ENCODE measurements at places on chromosomes 4 and X. TPM values are rescaled to one million over a fixed set of nuclear protein-coding genes. Genes with fewer than 3 reads are reported as not detected.

GRCh38 chr4:5890063-5890727 is 2.7 kb downstream of the CRMP1 start:
- DNase-seq, result no peak

DNA sequence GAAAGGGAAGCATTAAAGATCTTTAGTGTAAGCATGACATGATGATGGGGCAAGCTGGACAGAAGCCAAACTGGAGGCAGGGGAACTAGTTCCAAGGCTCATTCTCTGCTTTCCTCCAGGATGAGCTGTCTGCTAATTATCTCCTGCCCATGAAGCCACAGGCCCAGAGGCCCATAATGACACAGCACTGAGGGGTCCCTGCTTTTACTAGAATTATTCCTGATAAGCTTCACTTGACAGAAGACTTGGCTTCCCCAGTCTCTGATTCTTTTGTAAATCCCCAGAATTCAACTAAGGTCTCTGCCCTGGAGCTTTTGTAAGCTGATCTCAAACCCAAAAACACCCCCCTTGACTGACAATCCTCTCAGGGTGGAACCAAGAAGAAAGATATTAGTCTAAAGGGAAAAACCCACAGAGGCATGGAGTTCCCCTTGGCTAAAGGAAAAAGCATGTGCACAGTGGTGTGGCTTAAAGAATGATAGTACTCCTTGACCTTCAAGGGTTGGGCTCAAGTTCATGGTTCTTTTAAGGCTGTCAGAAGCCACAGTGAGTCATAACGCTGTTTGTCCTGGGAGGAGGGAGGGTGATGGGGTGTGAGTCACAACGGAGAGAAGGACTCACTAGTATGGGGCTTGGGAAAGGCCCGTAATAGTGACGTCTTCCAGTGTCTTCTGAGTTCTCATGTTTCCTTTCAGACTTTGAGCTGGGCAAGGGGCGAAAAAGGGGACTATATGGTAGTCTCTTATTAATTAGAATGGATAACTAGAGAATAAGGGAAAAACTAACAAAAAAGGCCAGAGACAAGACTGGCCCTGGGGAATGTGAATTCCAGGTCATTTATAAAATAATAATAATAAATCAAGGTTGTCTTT is 146.0 kb upstream of the CPEB2 start:
- no peak for DNase-seq

DNA sequence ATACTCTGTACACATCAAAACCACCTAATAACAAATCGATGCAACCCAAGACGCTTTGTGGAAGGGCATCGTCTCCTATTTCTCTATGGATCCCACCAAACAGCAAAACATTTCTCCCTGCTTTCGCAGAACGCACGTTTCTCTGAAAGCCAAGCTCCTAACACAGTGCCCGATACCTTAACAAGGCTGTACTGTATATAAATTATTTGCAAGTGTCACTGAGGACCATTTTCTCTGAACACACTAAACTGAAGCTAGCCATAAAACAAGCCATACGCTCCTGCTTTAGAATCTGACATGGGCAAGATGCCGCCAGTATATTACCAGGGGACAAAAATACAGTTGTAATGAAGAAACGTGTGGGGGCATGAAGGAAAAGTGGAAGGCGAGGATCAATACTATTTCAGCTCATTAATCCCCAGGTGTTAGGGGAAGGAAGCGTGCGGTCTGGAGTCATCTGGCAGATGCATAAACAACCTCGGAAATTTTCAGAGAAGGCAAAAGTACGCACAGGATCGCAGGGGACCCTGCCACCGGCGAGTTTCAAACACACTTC is 703 bp downstream of the KCNIP4 start:
- DNase-seq, result no peak

GRCh38 chr4:124178449-124179021 is 534.0 kb downstream of the ANKRD50 start:
- DNase-seq, result no peak

- no peak for DNase-seq
These were observed 37.5 kb upstream of the BRS3 start for GRCh38 chrX:136450050-136450830.

DNA sequence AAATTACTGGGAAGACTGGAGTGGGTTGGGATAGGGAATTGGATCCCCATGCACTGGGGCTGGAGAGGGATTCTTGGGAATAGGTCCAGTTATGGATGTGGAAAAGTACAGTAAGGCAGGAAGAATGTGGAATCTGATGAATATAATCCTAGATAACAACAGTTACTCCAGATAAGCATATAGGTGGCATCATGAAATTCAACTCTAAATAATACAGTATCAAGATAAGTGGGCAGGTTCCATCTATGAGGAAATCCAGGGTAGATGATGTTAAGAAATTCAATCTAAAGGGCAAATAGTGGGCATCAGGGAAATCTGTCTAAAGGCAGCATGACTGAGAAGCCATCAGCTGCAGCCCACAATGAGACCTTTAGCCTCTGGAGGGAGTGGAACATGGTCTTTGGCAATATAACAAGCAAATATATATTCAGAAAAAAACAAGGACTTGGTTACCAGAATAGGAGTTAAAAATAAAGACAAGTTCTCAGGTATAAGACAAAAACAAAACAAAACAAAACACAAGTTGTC is 1.2 kb downstream of the DTHD1 start:
- no peak for DNase-seq

- DNase-seq, result no peak
These were observed 29.0 kb upstream of the MAMLD1 start for GRCh38 chrX:150334100-150334499.

GRCh38 chr4:156182269-156182668 is 228.6 kb upstream of the CTSO start:
- no peak for DNase-seq

GPRASP1 gene
- 14.4 TPM for polyA plus RNA-seq

DNA sequence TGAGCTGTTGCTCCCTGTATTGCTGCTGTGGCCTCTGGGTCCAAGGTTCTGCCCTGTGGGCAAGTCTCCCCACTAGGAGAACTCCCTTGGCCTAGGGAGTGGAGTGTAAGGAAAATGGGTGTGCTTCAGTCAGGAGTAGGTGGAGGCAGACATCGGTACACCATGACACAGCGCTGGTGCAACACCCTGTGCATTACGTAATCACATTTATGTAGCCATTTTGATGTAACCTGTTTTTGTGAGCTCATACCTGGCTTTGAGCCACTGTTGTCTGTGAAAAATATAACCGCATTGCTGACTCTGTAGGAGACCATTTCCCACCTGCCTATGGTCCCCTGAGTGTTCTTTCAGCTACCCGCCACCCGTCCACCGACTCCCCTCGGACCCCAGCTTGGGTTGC is 700.5 kb upstream of the AGA start:
- no peak for DNase-seq

DNA sequence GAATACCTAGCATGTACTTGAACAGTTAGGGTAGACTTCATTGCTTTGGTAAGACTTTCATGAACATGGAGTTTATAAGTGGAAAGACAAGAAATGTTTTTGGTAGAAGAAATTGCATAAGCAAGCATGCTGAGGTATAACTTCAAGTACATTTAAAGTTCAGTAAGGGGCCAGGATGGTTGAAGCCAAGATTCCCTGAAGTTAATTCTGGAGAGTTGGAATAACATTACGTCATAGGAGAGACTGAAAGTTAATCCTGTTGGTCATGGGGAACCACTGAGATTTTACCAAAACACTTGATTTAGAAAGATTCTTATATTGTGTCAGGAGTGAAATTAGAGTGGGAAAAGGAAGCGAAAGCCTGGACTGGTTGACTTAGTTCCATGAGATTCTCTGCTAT is 767.5 kb upstream of the MAGEB2 start:
- no peak for DNase-seq

DNA sequence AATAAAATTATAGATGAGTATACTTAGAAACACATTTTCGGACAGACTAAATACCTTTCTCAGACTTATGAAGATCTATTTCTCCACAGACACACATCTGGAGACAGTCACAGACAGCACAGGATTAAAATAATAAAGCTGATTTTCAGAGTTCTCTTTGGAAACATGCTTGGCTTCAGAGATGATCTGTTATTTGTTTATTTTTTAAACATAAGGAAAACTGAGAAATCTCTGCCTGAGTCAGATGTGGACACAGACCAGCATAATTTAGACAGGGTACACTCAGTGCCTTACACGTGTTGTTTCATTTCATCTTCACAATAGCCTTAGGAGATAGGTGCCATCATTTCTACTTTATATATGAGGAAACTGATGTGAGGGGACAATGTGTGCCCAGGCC is 92.1 kb downstream of the SLC9A7 start:
- DNase-seq, result no peak

DNA sequence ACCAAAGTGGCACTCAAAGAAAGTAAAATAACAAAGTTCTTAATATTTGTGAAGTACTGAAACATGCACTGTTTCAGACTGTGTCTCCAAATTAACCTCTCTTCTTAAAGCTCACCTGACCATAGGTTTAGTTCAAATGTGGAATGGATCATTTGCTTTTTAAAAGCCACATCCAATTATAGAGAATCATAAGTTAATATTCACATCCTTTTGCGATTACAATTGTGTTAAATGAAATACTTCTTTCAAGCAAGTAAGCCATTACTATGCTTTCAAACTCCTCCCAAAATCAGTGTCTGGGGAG is 95.3 kb upstream of the PTPN13 start:
- no peak for DNase-seq

DNA sequence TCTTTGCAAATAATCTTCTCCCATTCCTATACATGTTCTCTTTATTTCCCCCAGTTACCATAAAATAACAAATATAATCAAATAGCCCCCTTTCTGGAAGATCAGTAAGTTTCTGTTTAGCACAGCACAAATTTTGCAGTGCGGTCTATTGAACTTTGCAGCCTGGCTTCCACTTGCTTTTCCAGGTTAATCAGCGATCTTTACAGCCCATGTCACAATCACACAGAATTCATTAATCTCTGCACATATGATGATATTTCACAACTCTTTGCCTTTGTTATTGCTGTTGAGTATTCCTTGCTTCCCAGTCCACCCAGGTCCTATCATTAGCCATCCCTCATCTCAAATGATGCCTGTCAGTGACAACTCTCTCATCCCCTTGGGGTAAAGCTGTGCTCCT is 2358.0 kb downstream of the PCDH7 start:
- DNase-seq, result no peak

DNA sequence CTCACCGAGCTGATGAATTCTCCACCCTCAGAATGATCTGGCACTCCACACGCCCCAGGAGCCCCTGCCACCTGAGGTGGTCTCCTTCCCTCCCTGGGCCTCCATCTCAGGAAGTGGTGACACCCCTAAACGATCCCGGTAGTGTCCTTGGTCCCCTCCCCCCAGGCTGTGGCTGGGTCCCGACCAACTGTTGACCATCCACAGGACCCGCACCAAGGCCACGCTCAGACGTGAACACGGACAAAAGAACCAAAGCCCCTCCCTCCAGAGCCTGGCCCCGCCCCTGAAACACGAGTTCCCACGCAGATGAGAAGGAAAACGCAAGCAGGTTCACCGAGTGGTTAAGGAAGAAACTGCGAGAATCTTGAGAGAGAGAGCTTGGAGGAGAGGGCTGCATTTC is 16.6 kb downstream of the LRPAP1 start:
- no peak for DNase-seq

DNA sequence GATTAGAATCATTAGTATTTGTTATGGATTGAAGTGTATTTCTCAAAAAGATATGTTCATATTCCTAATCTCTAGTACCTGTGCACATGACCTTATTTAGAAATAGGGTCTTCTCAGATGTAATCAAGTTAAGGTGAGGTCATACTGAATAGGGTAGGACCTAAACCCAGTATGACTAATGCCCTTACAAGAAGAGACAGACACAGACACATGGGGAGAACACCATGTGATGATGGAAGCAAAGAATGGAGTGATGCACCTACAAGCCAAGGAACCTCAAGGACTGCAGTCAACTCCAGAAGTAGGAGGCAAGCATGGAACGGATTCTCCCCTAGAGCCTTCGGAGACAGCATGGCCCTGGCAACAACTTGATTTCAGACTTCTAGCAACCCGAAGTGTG is 31.4 kb downstream of the OTUD4 start:
- DNase-seq, result no peak

FDCSP gene
- 0.74 TPM for polyA plus RNA-seq

GRCh38 chr4:55269995-55270394 is 76.0 kb upstream of the SRD5A3 start:
- no peak for DNase-seq

DNA sequence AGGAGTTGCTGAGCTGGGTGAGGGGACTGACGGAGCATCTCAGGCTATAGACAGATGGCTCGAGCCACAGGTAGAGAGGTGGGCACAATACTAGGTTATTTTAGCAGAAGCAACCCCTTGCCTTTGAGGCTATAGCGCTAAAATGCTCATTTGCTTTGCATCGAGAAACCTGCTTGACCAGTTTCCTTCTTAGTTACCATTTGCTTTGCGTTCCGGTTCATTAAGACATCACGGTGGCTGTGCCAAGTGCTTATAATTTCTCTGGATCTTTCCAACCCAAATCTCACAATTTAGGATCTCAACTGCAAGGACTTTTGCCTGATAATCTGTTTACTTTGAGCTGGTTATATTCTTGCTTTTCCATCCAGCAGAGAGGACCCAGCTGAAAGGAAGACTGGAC is 40.8 kb downstream of the DLG3 start:
- DNase-seq, result no peak

RPA4 gene
- not detected for polyA plus RNA-seq
